ENCODE measurements at places on chromosomes 7 and 10. TPM values are rescaled to one million over a fixed set of nuclear protein-coding genes. Genes with fewer than 3 reads are reported as not detected.
A peak's percentile ranks its signal among the peaks of the same experiment; 100 is the strongest.

Gene FAM171A1
- 10.8 TPM for total RNA-seq

Gene TSPAN15
- 37.5 TPM for total RNA-seq

DNA sequence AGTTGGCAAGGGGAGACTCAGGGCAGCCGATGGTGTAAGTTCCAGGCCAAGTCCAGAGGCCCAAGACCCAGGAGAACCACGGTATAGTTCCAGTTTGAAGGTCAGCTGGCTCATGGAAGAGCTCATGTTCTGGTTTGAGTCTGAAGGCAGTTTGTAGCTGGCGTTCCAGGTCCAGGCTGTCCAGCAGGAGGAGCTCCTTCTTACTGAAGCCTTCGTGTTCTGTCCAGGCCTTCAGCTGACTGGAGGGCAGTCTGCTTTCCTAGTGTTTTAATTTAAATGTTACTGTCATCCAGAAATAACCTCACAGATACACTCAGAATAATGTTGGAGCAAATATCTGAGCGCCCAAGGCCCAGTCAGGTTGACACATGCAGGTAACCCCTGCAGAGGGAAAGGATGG lies 4.2 kb downstream of the SUN1 start:
- H3K27me3 ChIP-seq = no peaks in the 10 kb centered on the region
- H3K4me1 ChIP-seq = peaks cover 10% of the 10 kb centered on the region
- DNase-seq = peak; percentile 60
- H3K4me3 ChIP-seq = no peak overlapping the region

- H3K4me1 ChIP-seq = peaks cover 28% of the 10 kb centered on the region
- H3K36me3 ChIP-seq = no peaks in the 10 kb centered on the region
- no peaks in the 10 kb centered on the region for H3K27me3 ChIP-seq
- H3K27ac ChIP-seq = peak overlapping the region; percentile 23
- H3K4me3 ChIP-seq = no peak overlapping the region
- peak; percentile 81 for DNase-seq
Measured at GRCh38 chr7:28096713-28097112, 83.9 kb downstream of the JAZF1 start.

All from testis (tissue), 5 donors.